Activated CD4-positive, alpha-beta T cell treated with anti-CD3 and anti-CD28 coated beads for 36 hours (primary cell): ENCODE measurements at places on chromosomes 12 and 14. TPM values are rescaled to one million over a fixed set of nuclear protein-coding genes. Genes with fewer than 3 reads are reported as not detected.

- DNase-seq = no peak
- H3K36me3 ChIP-seq = no peaks in the 10 kb centered on the region
- H3K4me1 ChIP-seq = peaks cover 15% of the 10 kb centered on the region
- H3K4me3 ChIP-seq = no peak overlapping the region
- no peak overlapping the region for H3K27ac ChIP-seq
Observed at GRCh38 chr12:4221258-4221620, 52.3 kb upstream of the CCND2 start.

- no peak for DNase-seq
- no peak overlapping the region for H3K4me3 ChIP-seq
- H3K27ac ChIP-seq = no peak overlapping the region
- H3K27me3 ChIP-seq = peaks cover 3% of the 10 kb centered on the region
- H3K36me3 ChIP-seq = no peaks in the 10 kb centered on the region
Observed at GRCh38 chr14:67574806-67575205, 25.3 kb downstream of the PIGH start.

DNA sequence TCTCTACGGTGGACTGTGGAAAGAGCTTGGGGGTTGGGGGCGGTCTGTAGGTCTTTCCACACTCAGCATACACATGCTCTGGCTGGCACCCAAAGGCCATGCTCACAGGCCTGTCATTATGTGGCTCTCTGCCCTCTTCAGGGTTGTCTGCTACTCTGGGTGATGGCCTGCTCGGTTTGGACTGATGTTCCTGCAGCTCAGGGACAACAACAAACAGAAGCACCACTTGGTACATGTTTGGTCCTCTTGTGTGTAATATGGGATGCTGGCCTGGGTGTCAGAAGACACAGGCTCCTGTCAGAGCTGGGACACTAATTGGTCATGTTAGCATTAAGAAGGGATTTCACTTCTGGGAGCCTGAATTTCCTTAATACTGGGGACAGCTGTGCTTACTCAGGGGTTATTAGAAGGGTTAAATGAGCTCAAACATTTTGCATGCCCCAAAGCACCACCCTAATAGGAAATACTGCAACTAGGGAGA is 32.7 kb upstream of the SELPLG start:
- peaks cover 25% of the 10 kb centered on the region for H3K4me1 ChIP-seq
- H3K36me3 ChIP-seq = no peaks in the 10 kb centered on the region
- H3K27ac ChIP-seq = no peak overlapping the region
- H3K4me3 ChIP-seq = no peak overlapping the region
- DNase-seq = no peak

GRCh38 chr12:96850676-96851075 is 56.4 kb upstream of the NEDD1 start:
- H3K27me3 ChIP-seq = peaks cover 9% of the 10 kb centered on the region
- no peaks in the 10 kb centered on the region for H3K36me3 ChIP-seq
- no peak for DNase-seq

The KCNH5 gene
- total RNA-seq = not detected

The HOXC11 gene
- total RNA-seq = not detected

The C12orf50 gene
- 0.11 TPM for total RNA-seq
